ENCODE measurements at places on chromosomes 7 and 10. TPM values are rescaled to one million over a fixed set of nuclear protein-coding genes. Genes with fewer than 3 reads are reported as not detected.

- DNase-seq = no peak
Observed at GRCh38 chr7:79258826-79259225, 194.6 kb downstream of the MAGI2 start.

DNA sequence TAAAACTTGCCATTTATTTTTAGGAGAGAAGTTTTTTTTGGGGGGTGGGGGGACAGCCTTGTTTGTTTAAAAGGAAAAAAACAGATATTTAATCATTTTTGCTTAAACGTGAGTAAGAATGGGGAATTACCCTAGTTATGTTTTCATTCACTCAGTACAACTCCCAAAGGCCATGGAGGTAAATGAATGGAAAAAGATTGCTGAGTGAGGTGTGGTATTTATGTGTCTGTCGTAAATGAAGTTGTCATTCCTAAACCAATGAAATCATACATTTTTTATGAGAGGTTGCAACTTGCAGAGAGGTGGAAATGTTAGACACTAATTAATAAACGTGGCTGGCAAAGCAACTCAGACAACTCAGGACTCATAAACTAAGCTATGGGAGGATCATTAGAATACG is 218.1 kb downstream of the CELF2 start:
- DNase-seq = no peak

- no peak for DNase-seq
Observed at GRCh38 chr10:121787169-121787568, 140.7 kb downstream of the ATE1 start.

DNA sequence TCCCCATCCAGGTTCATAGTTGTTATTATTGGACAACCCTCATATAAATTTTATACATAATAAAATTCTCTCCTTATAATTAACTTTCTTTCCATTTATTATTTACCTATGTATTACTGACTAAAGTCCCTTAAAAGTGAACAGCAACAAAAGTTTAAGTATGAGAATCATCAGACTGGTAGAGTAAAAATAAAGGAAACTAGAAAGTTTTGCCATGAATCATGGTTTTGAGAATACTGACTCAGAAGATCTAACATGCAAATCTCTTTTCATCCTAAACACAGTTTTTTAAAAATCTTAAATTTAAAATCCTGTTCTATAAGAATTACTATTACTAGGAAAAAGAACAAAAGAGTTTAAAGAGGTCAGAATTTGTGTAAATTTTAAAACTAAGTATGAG is 32.1 kb downstream of the HERC4 start:
- DNase-seq = no peak

DNA sequence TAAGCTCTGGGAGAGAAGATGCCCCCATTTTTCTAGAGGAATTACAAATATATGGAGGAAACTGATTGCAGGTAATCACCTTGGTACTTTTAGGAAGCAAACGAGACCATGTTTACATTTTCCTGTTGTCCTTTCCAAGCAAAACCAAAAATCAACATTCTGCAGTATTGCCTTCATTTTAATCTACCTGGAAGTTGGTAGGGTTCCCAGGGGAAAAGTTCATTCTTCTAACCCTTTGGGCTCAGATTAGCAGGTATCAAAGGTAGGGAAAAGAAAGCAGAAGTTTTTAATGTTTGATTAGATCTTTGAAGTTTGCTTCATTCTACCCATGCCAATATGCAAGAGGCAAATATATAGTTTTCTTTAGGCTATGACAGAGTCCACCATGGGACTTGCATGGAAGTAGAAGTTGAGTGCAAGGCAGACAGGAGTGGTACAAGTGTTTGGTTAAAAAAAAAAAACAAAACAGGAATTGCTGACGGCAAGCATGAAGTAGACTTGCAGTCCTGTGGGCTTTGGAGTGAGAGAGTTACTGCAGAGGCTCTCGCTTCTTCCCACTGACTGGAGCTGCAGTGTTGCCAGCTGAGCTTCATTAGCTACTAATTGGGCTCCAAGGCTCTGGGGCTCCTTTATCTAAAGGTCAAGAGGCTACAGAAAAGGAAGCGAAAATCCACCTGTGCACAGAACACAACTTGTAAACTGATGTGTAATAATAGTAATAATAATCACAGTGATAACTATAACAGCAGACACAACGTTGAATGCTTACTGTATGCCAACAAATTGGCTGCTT is 28.9 kb upstream of the ASAH2 start:
- DNase-seq = no peak

Gene ZNF727
- not detected for total RNA-seq

GRCh38 chr7:158345731-158346130 is 241.9 kb downstream of the PTPRN2 start:
- no peak for DNase-seq

GRCh38 chr10:44116474-44116873 is 268.4 kb downstream of the CXCL12 start:
- DNase-seq = no peak

Gene ANKRD2
- not detected for total RNA-seq

- DNase-seq = peak; percentile 92
Observed at GRCh38 chr7:44977304-44977958, 1.4 kb downstream of the MYO1G start.

- peak; percentile 95 for DNase-seq
Observed at GRCh38 chr7:73557397-73558257, at the start of gene BCL7B. TSS of gene BCL7B (minus strand) at chr7:73557690. CDS start at chr7:73557578, 112 bp downstream.

Gene CRHR2
- total RNA-seq = not detected

Gene SLC18A3
- total RNA-seq = not detected

- no peak for DNase-seq
Observed at GRCh38 chr10:6889718-6890117, 309.6 kb upstream of the PRKCQ start.

Gene BMPER
- total RNA-seq = not detected

Gene GNAI1
- 5.7 TPM for total RNA-seq

GRCh38 chr7:111568870-111569462 is 6.7 kb upstream of the IMMP2L start:
- DNase-seq = no peak

GRCh38 chr10:132308587-132309470 is 1.1 kb upstream of the STK32C start:
- no peak for DNase-seq

DNA sequence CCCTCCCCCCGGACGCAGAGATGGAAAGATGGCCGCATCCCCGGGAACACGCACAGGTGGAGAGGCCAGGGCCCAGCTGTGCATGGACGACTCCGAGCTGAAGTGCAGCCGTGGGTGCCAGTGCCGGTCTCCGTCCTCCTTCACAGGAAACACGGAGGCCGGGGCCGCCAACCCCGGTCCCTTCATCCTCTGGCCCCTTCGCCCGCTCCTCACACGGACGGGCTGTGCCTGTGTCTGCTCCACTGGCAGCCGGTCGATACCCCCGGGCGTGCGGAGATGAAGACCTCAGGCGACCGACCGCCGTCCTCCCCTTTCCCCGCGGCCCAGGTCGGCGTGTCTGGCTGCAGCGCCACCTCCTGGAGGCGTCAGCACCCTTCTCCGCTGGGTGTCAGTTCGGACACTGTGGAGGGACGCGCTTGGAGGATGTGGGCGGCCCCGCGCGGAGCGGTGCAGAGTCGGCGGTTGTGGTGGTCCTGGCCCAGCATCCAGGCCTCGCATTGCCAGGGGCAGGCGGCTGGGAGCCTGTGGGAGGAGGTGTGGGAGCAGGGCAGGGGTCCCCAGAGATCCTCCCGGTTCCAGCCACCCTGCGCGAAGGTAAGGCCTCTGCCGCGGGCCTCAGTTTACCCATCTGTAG is 9.9 kb downstream of the ZNF511 start:
- DNase-seq = peak; percentile 93

GRCh38 chr10:127906548-127907377 is at the start of gene PTPRE:
TSS of gene PTPRE (plus strand) at chr10:127907103. CDS start at chr10:128040882, 133,779 bp downstream.
- DNase-seq = peak; percentile 91

Gene SCD
- 252 TPM for total RNA-seq

Gene MYO3A
- total RNA-seq = not detected

- DNase-seq = no peak
Observed at GRCh38 chr10:128808921-128809440, 658.1 kb upstream of the MGMT start.

GRCh38 chr7:11437994-11438393 is 394.0 kb downstream of the THSD7A start:
- no peak for DNase-seq

DNA sequence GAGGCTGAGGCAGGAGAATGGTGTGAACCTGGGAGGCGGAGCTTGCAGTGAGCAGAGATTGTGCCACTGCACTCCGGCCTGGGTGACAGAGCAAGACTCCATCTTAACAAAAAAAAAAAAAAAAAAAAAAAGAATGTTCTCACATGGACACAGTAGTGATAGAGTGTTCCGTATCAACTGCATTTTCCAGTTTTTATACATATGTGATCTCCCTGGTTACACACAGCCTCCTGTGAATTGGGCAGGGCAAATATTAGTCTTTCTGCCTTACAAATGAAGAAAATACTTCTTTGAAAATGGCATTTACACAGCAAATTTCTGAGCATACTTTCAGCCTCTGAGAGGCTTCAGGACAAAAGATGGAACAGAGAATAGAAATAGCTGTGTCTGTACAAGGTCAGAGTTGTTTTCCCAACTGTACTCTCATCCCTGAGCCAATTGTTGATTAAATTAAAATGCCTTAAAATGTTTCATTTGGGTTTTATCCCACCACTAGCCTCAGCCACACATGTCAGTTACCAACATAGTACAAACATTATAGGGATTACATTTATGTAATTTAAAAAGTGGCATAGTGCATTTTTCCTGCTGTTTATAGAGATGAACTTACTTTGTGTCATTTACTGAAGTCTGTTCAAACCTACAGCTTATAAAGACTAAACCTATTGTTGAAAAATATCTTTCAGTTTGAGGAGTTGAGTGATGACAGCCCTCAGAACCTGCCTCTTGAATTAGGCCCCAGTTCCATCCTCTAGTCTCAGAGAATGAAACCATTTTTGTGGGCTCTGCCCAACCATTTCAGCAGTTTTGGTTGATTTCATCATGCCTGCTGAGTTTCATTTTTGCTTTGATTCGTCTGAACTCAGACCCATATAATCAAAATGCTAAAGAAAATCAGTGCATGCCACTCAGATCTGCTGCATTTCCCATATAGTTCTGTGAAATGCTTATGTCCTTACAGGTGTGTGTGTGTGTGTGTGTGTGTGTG is 609.4 kb upstream of the C7orf33 start:
- no peak for DNase-seq

GRCh38 chr10:17062009-17062408 is 67.6 kb downstream of the CUBN start:
- no peak for DNase-seq

Gene IGF2BP3
- 2.7 TPM for total RNA-seq

DNA sequence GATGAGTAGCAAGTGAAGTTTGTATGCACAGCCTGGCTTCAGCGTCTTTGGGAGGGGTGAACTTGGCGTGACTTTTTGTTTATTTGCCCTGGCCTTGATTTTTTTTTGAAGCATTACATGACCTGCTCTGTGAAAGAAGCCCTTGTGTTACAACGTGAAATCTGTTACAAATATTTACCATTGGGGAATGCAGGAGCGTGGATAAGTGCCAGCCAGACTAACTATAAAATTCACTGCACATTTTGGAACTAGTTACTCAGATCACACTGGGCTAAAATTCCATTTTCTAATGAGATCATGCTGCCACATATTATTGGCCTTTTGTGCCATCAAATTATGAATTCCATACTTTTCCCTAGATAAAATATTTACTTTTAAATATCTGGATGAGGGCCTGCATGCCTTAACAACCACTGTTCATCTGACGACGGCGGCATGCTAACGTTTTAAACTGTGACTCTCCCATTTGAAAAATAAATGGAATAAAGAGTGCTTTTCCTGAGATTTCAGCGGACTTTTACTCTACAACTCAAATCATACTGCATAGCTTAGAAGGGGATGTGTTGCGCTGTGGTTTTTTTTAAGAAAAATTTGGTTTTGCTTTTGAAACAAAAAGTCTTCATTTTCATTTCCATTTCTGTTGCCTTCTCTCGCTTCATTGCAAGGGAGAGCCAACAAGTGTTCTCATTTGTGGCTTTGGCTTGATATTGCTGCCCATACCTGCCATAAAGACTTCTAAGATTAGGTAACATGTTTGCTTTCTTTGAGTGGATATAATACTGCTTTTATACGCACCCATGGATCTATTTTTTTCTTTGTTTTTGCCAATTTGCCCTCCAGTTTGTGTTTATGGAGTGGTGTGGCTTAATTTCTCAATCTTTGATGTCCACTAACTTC is 352.2 kb downstream of the TFEC start:
- DNase-seq = no peak

GRCh38 chr10:646118-646524 is 43.3 kb downstream of the DIP2C start:
- no peak for DNase-seq

DNA sequence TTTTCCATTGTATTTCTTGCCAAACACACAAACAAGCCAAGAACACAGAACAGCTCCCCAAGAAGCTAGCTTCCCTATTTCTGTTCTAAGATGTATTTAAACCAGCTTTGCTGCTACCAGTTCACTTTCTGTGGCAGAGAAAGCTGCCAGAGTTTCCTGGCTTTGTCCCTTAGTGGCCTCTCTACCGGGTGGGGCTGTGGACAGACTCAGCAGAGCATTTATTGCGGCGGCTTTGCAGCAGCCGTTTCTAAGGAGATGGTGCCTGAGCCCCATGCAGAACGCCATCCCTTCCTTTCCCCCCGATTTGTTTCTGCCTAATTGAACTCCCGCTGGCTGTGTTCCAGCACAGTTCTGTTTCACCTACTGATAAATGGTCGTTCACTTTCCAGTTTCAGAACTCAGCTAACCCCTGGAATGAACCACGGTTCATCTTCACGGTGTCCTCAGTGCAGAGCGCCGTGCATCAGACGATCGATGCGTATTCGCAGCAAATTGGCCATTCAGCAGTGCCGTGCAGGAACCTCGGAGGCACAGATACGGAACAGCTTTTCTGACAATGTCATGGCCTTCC is 33.8 kb upstream of the SFMBT2 start:
- DNase-seq = no peak

DNA sequence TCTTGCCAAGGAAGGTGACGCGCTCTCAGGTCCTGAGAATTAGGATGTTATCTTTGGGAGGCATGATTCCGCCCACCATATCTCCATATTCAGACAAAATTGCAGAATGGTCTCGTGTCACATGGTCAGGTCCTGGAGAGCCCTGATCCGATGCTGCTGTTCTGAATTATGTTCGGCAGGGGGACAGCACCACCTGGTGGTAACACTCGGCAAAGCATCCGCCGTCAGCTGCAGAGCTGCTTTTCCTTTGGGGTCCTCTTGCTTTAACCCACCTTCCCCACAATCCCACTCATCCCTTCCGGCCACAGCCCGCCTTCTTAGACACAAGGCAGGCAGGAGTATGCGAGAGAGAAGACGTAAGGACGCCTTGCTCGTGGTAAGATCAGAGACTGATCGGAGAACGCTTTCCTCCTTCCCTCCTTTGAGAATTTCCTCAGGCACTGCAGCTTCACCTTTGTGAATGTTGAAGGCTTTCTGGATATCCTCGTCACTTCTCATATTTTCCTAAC is 327.8 kb upstream of the C7orf33 start:
- DNase-seq = peak; percentile 87

DNA sequence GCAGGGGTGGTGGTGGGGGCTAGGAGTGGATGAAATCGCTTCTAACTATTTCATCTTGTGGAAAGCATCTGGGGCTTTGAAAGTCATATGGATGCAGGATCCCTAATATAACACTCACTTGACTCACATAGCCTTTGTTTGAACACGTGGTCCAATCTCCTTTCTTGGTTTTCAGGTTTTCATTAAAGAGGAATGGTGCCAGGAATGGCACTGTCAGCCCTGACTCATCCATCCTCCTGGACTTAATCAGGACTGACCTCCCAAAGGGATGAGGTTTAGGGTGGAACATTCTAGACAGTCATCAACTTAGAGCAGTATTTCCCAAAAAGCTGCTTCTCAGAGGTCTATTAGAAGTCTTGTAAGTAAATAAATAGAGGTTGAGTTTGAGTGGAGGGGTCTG is 162.0 kb upstream of the PLXNA4 start:
- no peak for DNase-seq
